Stimulated activated CD4-positive, alpha-beta T cell treated with anti-CD3 and anti-CD28 coated beads, Interleukin-1b, Interleukin-23, amount 100 ng/mL, for 48 hours (primary cell): ENCODE measurements at places on chromosomes 3 and 15.
A peak's percentile ranks its signal among the peaks of the same experiment; 100 is the strongest.

DNA sequence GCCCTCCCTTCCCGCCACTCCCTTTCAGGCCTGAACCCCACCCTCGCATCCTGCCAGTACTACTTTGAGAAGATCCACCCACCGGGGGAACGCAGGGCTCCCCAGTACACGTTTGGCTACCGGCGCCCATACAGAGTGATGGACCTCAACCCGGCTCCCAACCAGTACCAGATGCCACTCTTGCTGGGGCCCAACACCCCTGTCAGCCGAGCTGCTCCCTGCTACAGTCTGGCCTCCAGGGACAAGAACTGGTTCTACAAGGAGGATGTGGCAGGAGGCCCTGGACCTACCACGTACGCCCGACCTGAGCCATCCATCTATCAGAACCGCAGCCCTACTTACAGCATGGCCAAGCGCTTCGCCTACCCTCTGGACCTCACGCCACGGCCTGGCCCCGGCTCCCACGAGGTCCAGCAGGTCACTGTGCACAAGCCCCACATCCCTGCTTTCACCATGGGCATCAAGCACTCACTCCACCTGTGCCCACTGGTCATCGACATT is 14.4 kb upstream of the CSPG4 start:
- DNase-seq: no peak

DNA sequence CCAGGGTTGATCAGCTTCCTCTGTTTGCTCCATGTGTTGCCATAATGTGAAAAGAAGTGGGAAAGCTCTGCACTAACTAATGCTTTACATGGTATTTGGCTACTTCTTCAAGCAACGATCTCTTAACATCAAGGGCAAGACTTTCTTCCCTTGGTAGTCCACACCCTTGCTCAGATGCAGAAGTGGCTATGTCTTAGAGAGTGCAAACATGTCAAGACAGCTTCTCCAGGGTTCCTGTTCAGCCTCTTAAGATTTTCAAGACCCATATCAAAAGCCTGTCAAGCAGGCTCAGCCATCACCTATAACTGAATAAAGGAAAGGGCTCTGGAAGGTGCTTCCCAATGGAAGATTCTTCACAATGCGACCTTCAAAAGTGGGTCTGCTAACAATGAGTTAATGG is 64.8 kb upstream of the CSTA start:
- DNase-seq: no peak

GRCh38 chr15:99109555-99110021 is 4.7 kb downstream of the SYNM start:
- no peak for DNase-seq

GRCh38 chr3:174051191-174051590 is 653.6 kb downstream of the NLGN1 start:
- no peak for DNase-seq

- DNase-seq: no peak
These were observed 97.0 kb upstream of the SNRPN start for GRCh38 chr15:24857763-24858162.

GRCh38 chr3:176521531-176522175 is 675.6 kb downstream of the TBL1XR1 start:
- DNase-seq: no peak

DNA sequence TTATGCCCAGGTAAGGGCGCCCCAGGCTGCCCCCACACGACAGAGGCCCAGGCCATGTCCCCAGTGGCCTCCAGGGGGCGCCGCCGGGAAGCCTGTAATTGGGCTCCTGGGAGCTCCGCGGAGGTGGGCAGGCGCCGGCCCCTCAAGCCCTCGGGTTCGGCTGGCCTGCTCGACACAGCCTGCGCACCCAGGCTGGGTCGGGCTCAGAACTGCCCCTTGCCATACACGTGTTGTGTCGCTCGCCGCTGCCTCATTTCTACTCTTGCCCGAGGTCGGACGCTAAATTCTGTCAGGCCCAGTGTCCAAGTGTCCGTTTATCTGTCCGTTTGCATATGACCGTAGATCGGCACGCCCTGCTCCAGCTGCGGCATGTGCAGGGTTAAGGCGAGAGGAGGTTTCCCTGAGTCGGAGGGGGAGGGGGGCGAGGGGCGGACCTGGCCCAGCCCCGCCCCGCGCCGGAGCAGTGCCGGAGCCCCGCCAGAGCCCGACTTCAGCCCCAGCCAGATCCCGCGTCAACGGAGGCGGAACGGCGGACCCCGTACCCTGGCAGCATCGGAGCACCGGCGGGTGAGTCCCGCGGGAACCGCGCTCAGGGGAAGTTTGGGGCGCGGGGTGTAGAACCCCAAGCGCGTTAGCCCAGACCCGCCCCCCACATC is at the start of gene KLHDC8B:
Gene KLHDC8B (plus strand): TSS at position 480 of the 656 bp plus-strand sequence. CDS start 1,172 bp downstream, outside the sequence.
- DNase-seq: peak; percentile 82

DNA sequence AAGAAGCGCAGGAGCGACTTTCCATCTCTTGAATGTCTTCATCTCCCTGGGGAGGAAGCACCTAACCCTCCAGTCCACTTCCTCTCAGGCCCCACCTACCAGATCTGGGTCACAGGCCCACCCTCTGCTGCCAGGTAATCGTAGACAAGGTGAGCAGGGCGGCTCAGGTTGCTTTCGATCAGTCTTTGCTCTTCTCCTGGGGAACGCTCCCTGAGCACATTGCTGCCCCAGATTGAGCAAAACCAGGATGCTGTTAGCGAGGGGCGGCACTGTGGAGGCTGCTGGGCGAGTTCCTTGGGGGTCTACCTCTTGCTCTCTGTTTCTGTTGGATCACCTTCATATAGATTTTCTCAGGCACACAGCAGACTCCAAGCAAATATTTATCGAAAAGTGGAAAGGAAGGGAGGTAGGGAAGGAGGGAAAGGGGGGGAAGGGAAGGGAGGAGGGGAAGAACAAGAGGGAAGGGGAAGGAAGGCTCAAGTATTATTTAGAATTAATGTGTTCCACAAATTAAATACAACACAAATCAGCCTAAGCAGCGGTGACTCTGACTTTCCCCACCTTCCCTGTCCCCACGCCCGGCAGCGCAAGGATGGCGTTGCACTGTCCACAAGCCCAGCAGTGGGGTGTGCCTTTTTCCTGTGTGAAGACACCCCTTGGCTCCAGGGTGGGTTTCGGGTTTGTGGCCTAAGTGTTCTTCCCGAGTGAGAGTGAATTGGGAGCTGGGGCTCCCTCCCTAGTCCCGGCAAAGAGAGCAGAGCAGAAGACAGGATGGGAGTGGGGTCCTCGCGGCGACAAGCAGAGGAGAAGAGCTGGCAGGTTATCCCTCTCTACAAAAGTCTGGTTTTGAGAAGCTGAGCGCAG is 6.1 kb upstream of the PCSK6 start:
- no peak for DNase-seq

- no peak for DNase-seq
These were observed 134.6 kb downstream of the PEAK1 start for GRCh38 chr15:77285057-77285997.

DNA sequence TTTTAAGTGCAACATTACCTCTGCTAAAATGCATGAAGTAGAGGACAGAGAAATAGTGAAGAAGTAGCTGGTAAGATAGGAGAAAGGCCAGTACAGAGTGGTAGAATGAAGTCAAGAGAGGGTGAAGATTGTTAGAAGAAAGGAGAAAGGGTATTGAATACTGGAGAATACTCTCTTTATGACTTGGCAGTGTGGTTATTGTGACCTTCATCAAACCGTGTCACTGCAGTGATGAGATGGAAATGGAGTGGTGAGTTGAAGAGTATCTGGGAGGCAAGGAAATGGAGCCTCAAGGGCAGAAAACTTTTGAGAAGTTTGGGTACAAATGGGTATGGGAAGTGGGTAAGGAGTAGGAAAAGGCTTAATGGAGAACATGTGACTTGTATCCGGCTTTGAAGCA is 24.7 kb downstream of the MINDY2 start:
- DNase-seq: no peak

- DNase-seq: no peak
These were observed 38.2 kb downstream of the CDIN1 start for GRCh38 chr15:36617529-36618196.

DNA sequence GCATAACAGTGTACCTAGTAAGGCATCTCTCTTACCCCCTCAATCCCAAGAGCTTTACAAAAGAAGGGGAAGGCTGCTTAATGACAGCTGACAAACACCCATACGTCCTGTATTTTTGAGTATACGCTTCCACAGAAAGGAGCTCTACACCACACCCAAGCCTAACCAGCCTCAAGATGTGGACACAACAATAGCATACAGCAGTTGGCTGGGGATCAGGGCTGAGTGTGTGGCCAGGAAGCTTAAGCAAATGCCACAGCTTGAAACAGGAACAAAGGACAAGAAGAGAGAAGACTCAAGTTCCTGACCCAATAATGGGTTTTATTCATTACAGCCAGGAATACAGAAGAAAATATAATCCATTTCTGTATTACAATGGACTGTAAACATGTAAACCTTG is 6.9 kb downstream of the HEXA start:
- DNase-seq: no peak

DNA sequence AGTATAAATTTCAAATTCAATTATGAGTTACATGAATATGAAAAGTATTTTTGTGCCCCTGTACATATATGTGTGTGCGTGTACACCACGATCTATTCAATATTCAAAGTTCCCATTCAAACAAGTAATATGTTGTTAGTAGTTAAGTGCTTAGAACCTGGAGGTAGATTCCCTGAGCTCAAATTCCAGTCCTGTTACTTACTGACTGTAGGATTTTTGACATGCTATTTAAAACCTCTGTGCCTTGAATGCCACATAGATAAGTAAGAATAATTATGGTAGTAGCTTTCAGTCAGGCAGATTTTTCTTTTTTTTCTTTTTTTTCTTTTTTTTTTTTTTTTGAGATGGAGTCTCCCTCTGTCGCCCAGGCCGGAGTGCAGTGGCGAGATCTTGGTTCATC is 53.3 kb upstream of the CMSS1 start:
- no peak for DNase-seq

DNA sequence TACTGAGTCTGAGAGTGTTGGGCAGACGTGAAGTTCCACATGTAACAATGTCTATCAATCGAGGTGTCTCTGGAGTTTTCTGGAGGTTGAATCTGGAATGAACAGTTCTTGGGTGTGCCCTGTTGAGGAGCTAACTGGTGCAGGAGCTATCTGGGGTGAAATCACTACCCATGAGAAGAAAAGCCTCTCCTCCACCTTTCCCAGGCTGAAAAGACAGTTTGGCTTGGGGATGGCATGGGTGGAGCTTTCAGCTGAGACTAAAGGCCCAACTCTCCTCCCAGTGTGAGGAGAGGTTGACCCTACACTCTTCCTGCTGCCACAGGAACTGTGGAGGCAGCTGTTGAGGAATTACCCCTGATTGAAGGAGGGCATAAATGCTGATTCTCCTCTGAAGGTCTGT is 54.4 kb upstream of the LRRFIP2 start:
- no peak for DNase-seq

DNA sequence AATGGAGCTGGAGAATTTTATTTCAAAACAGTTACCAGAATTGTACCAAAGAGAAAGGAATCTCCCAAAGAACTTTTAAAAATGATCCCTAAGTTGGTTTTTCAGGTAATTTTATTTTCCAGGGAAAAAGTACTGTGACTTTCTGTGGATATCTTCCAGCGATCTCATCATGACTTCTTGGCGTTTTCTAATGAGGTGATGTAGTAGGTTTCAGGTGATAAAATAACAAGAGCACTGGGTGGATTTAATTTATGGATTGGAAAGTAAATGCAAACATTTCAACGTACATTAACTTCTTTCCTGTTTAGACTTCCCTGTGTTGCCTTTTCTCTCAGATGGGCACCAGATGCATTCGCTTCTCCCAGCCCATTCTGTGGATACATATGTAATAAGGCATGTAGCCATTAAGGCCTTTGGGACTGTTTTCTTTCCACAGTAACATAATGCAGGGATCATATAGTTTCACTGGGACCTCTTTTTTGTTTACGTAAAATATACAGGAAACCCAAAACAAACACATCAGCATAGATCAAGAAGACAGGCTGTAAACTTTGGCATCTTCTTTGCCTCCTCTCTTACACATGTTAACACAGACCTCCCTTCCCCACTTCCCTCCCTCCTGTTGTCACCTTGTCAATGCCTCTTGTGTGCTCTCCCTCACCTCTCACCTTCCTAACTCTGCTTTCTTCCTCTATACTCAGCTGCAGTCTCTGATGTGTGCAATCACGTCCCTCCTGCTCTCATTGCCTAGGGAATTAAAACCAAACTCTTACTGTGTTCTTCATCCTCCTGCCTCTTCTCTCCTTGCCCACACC is 13.0 kb downstream of the PHLDB2 start:
- DNase-seq: no peak

- DNase-seq: no peak
These were observed 119.2 kb upstream of the TP63 start for GRCh38 chr3:189512039-189512438.

DNA sequence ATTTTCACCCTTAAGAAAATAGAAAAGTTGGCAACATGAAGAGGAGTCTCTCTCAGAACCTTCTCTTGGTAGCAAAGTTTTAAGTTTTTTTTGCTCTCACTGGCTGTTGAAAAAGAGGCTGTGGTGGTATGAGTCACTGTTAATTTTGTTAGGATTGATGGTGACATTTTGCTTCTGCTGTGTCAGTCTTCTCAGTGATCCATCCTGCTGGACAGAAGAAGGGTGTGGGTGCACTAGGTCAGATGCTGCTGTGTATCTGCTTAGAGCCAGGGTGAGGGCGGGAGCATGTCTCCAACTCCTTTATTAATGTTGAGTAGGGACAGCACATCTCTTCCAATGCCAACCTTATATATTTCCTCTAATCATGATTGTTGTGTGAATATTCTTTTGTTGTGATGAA is 369.5 kb downstream of the FEZF2 start:
- DNase-seq: no peak

DNA sequence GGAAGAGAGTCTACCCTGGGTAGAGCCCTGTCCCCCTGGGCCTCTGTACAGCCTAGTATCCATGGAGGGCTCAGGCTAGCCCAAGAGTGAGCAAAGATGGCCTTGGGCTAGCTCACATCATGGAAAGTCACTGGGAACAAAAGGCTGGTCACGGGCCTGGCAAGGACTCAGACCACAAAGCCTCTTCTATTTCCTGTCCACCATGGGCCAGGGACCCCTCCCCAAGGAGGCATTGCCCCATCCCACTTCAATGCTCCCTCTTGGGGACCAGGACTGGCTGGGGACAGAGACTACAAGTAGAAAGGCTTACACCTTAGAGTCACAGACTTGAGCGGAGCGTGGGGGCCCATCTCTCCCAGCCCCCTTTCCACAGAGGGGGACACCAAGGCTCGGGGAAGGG is 16.9 kb downstream of the DUSP7 start:
- no peak for DNase-seq

- no peak for DNase-seq
These were observed 16.0 kb downstream of the DNAJC19 start for GRCh38 chr3:180973543-180973942.

- DNase-seq: peak; percentile 16
These were observed 48.1 kb upstream of the FRMD4B start for GRCh38 chr3:69433969-69434325.
